ENCODE measurements at places on chromosomes 1 and 21.

GRCh38 chr1:22808186-22808675, 97.6 kb downstream of the EPHB2 start:
- no peak for DNase-seq

DNA sequence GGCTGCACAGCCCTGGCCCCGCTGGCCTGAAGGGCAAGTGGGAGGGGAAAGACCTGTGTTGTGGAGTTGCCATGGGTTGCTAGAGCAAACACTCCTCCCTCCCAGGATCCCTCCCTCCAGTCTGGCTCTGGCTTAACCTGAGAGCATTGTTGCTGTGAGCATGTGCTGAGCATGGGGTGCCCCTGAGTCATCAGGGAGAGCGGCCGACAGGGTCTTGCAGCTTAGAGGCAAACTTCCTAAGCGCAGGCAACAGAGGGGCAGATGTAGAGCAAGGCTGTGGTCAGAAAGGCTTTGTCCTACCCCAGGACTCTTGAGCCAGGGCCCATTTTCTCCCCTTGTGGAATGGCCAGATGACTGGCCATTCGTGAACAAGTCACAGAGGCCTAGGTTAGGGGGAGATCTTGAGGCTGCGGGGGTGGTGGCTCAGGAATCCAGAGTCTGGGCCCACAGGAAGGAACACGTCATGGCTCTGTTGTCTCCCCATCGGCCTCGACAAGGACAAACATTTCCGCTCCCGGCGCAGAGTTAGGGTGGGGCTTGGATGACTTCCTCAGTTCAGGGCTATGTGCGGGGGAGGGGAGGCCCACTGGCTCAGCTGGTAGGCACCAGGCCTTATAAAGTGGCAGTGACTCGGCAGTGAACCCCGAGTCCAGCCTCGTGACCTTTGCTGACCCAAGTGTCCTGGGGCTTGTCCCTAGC, 362 bp upstream of the DYNLT4 start:
- peak; percentile 80 for DNase-seq

DNA sequence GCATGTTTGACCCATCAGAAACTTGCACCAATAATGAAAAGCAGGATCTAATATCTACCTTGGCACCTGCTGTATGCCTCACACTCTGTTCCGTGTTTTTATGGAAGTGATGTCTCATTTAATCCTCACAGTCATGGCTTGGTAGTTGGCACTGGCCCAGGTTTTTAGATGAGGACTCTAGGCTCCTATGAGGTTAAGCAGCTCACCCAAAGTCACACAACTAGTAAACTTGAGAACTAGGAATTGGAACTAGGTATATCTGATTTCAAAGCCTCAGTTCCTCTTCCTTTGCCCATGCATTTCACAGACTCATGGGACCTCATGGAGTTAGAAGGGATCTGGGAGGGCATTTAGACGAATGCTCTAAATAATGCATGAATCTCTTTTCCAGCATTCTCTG, 21.3 kb upstream of the TARBP1 start:
- no peak for DNase-seq

DNA sequence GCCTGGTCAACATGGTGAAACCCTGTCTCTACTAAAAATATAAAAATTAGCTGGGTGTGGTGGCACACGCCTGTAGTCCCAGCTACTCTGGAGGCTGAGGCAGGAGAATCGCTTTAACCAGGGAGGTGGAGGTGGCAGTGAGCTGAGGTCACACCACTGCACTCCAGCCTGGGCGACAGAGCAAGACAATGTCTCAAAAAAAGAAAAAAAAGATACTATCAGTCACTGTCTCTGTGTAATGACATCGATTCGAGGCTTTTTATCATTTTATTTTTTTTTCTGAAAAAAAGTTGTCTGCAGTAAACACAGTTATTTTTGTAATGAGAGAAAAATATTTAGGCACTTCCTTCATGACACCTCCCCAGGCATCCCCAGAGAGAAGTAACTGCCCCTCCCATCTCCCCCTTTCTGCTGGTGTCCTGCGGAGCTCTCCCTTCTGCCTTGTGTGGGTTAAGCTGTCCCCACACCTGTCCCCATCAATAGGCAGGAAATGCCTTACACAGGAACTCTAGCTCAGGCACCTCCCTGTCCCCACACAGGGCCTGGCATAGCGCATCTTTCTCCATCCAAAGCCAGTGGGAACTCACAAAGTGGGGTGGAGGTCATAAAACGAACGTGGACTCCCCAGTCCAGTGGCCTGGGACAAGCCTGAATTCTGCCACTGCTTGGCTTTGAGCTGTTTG, 132.0 kb downstream of the SYF2 start:
- no peak for DNase-seq

DNA sequence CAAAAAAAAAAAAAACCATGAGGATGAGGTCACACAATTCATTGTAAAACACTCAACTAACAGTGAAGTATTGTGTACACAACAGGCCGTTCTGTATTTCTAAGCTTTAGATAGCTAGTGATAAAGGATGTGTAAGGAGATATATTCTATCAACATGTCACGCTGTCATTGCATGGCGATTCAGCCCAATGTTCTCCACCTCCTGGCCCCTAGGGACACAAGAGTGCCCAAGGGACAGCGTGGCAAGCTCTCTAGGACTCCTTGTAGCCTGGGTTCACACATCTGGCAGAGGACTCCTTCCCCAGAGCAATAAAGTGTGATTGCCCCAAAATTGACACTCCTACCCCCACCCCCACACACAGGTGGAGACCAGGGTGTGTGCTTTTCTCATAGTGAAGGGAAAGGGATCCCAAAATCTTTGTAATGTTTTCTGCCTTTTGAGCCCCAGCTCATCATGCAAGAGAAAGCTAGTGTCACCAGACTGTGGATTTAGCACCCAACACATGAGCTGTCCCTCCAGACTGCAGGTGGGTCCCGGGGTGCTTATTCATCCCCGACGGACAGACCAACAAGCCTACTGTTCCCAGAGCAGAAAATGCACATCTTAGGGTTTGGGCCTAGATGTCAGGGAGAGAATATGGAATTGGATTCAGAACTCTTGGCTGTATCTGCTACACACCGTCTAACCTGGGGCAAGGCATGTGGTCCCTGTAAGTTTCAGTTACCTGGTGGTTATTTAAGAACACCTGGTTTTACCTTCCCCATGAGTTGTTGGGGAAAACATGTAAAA, 11.5 kb downstream of the TMPRSS3 start:
- no peak for DNase-seq

All from activated T-helper 9 cell treated with anti-CD3 and anti-CD28 coated beads, Interleukin-2, amount 50 U/mL, for 16 hours (primary cell).